Activated CD8-positive, alpha-beta T cell treated with anti-CD3 and anti-CD28 coated beads, Interleukin-2, amount 10 ng/mL, durations not matched to agents 7 days and 5 days (primary cell): ENCODE measurements at places on chromosomes 3 and 15. TPM values are rescaled to one million over a fixed set of nuclear protein-coding genes. Genes with fewer than 3 reads are reported as not detected.

GRCh38 chr3:150771600-150771999, 8.6 kb upstream of the SIAH2 start:
- DNase-seq: no peak
- no peak overlapping the region for H3K4me3 ChIP-seq
- no peak overlapping the region for H3K27ac ChIP-seq
- H3K36me3 ChIP-seq: no peaks in the 10 kb centered on the region

Gene OR4M2
- total RNA-seq: not detected

Gene MKRN2
- 22.5 TPM for total RNA-seq

GRCh38 chr3:120424976-120425570, 25.7 kb downstream of the FSTL1 start:
- no peak overlapping the region for H3K4me3 ChIP-seq
- no peak for DNase-seq
- H3K27ac ChIP-seq: no peak overlapping the region
- H3K27me3 ChIP-seq: peaks cover 11% of the 10 kb centered on the region

- no peaks in the 10 kb centered on the region for H3K27me3 ChIP-seq
- no peak overlapping the region for H3K4me3 ChIP-seq
- no peak overlapping the region for H3K27ac ChIP-seq
- H3K36me3 ChIP-seq: no peaks in the 10 kb centered on the region
- no peaks in the 10 kb centered on the region for H3K4me1 ChIP-seq
Measured at GRCh38 chr15:23401627-23402026, 45.4 kb downstream of the GOLGA6L2 start.

DNA sequence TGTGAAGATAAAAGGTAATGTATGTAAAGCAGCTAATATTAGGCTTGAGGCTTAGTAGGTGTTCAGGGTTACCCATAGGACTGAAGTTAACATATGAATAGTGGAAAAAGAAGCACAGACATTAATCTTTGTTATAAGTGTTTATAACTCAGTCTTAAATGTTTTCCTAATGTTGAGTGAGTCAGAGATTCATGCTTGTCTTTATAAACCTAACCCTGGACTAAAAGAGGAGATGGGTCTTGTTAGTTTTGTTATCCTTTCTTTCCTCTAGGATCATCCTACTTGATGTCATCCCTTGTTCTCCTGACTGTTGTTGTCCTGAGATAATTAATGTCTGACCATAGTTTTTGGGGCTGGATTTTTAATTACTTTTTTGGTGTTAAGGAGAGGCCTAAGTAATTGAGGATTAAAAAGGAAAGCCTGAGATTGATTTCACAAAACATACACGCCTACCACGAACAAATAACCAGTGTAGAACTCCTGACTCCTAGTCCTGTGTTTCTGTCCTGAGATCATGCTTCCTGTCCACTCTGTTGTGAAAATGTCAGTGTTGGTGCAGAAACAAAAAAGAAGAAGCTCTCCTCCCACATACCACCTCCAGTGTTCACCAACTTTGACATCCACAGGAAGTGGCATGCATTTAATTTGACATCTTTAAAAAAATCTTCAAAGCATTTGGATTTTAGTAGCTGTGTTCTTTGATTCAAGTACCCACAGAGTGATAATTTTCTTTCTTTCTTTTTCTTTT, 8.4 kb downstream of the MITF start:
- H3K36me3 ChIP-seq: no peaks in the 10 kb centered on the region
- no peak overlapping the region for H3K4me3 ChIP-seq
- peaks cover 4% of the 10 kb centered on the region for H3K4me1 ChIP-seq
- H3K27ac ChIP-seq: no peak overlapping the region

DNA sequence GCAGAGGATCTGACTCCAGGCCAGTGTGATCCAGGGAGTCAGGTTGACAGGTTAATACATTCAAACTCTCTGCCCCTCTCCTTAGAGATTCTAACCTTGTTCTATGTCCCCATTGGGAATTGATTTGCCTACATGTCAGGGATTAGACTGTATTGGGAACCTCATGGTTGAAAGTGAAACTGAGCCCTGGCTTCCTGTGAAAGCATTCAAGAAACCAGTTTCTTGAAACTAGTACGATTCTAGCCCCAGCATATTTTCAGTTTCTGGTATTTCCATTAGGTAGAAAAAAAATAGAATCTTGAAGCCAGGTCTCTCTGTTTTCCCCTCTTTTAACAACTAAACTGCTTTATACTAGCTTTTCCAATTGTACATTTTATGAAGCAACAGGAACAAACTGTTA, 140.4 kb upstream of the ABI3BP start:
- peak overlapping the region; percentile 62 for H3K27ac ChIP-seq
- peak; percentile 25 for DNase-seq
- peaks cover 5% of the 10 kb centered on the region for H3K36me3 ChIP-seq
- H3K4me1 ChIP-seq: peaks cover 21% of the 10 kb centered on the region
- peak overlapping the region; percentile 19 for H3K4me3 ChIP-seq
- H3K27me3 ChIP-seq: peaks cover 11% of the 10 kb centered on the region

Gene SLC9A9
- total RNA-seq: 7.4 TPM

DNA sequence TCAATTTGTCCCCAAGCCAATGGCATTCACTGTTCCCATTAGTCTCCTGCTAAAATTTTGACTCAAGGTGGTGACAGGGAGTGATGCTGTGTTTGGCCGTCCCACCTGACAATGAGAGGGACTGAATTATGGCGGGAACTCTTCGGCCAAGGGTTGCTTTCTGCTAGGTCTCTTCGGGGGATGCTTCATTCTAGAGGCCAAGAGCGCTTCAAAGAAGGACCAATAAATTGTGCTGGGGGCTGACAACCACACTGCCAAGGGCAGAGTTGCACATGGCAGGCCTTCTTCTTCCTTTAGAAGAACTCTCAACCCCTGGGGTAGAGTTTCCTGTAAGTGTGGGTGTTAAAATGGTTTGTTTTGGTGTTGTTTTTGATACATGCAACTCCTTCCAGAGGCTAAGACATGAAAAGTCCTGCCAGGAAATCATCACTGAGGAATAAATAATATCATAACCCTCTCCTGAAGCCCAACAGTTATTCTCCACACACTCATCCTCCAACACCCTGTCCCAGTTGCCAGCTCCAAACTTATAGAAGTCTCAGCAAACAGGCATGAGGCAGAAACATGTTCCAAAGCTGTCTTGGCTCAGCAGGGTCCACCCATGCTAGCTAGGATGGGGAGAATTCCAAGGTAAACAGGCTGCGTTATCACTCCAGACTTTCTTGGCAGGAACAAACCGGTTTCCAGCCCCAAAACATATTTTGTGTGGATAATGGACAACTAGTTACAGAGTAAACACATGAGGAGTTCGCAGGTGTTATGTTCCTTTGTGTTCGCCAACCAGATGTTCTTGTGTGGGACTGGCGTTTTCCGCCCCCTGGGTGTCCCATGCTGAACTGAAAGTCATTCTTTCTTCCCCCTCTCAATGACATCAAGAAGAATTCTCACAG, 396.7 kb upstream of the RGMA start:
- no peak overlapping the region for H3K4me3 ChIP-seq
- no peak for DNase-seq
- H3K27ac ChIP-seq: no peak overlapping the region
- no peaks in the 10 kb centered on the region for H3K27me3 ChIP-seq
- H3K4me1 ChIP-seq: no peaks in the 10 kb centered on the region
- no peaks in the 10 kb centered on the region for H3K36me3 ChIP-seq

DNA sequence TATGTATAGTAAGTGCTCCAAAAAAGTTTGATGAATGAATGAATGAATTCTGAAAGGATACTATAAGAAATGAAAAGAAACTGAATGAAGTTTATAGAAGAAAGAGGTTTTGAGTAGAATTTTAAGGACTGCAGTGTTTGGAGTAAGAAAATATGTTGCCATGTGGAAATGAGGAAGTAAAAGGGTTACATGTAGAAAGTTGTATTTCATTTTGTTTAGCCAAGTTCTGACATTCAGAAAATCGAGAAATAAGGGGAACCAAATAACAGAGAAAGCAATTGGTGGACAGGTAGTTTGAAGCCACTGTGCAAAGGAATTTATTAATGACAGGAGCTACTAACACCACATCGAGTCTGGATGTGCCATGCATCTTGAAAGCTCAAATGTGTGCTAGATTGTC, 200.7 kb downstream of the SATB1 start:
- H3K27ac ChIP-seq: no peak overlapping the region
- no peaks in the 10 kb centered on the region for H3K36me3 ChIP-seq
- no peak for DNase-seq
- no peak overlapping the region for H3K4me3 ChIP-seq
- H3K4me1 ChIP-seq: peaks cover 13% of the 10 kb centered on the region
- H3K27me3 ChIP-seq: no peaks in the 10 kb centered on the region

Gene RBP2
- not detected for total RNA-seq

GRCh38 chr3:59246719-59247401, 197.0 kb upstream of the CFAP20DC start:
- no peak for DNase-seq
- no peaks in the 10 kb centered on the region for H3K36me3 ChIP-seq
- no peaks in the 10 kb centered on the region for H3K27me3 ChIP-seq
- H3K27ac ChIP-seq: no peak overlapping the region
- H3K4me3 ChIP-seq: no peak overlapping the region
- no peaks in the 10 kb centered on the region for H3K4me1 ChIP-seq

DNA sequence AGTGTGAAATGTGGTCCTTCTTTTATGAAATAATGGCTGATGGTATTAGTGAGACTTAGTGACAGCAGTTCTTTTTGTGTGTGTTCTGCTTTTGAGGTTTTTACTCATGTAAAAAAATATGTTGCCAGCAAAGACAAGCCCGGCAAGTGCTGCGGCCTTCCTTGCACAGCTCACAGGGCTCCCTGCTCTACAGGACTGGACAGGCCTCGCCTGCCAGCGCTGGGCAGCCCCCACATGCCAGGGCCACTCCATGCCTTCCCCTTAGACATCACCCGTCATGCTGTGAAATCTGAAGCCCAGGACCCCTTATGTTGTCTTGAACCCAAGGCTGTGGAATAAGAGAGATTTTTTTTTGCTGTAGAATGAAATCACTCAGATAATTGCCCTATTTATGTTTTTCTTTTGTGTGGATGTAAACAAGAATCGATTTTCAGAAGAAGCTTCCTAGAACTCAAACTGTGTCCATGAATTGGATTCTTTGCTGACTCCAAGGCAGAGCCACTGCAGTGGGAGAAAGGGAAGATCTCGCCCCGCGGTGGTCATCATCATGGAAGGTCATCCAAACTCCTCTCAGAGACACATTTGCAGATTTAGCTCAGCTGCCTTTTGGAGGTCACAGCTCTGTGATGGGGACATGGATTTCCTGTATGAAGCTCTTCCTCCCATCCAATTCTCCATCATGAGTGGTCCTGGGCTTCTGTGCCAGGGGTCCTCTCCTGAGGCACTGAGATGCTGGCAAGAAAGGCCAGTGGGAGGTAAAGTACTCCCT, 150.8 kb downstream of the ATP10A start:
- H3K27me3 ChIP-seq: no peaks in the 10 kb centered on the region
- H3K4me1 ChIP-seq: no peaks in the 10 kb centered on the region
- no peak for DNase-seq
- H3K4me3 ChIP-seq: no peak overlapping the region
- H3K27ac ChIP-seq: no peak overlapping the region

Gene RAB43
- total RNA-seq: 58.7 TPM

DNA sequence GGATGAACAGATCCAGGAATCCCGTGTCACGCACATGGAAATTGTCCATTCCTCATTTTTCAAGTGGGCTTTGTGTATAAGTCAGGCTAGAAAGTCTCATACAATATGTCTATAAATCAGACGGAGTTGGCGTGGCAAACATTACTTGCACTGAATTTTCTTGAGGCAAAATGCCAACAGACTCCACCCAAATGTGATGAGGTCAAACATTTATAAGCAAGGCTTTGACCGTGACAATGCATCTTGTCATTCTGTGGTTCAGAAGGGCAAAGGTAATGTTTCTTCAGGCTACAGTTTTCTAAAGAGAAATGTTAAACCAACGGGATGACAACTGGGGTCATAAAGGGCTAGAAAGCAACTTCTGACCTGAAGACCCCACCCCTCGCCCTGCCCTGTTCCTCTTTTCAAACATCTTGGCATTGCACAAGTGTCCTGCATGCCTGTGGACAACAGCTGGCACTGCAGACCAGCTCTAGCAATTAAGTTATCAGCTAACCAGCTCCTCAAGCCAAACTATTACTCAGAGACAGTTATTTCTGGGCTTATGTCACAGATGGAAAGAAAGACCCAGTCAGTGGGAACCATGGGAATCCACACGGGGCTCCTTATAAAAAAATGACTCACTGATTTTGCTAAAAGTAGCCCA, 36.5 kb upstream of the SPTBN5 start:
- no peaks in the 10 kb centered on the region for H3K27me3 ChIP-seq
- H3K4me1 ChIP-seq: peaks cover 44% of the 10 kb centered on the region
- no peak overlapping the region for H3K27ac ChIP-seq
- H3K36me3 ChIP-seq: no peaks in the 10 kb centered on the region

DNA sequence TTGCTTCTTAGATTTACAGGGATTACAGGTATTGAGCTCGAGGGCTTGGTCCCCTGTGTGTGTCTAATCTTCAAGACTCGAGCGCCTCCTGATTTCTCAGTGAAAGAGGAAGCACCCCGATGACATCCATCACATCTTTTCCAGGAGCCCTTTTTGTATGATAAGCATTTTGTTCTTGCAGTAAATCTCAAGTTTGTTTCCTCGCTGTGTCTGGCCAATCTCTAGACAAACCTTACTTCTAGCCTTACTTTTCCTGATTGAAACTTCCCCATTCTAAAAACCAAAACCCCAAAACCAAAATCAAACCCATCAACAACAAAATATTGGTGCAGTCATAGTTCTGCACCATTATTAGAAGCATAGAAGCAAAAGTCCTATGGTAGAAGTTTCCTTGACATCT, 286.0 kb downstream of the NFKBIZ start:
- DNase-seq: no peak
- peaks cover under 1% of the 10 kb centered on the region for H3K36me3 ChIP-seq
- peaks cover 12% of the 10 kb centered on the region for H3K4me1 ChIP-seq
- H3K27ac ChIP-seq: no peak overlapping the region
- H3K27me3 ChIP-seq: peaks cover 5% of the 10 kb centered on the region

DNA sequence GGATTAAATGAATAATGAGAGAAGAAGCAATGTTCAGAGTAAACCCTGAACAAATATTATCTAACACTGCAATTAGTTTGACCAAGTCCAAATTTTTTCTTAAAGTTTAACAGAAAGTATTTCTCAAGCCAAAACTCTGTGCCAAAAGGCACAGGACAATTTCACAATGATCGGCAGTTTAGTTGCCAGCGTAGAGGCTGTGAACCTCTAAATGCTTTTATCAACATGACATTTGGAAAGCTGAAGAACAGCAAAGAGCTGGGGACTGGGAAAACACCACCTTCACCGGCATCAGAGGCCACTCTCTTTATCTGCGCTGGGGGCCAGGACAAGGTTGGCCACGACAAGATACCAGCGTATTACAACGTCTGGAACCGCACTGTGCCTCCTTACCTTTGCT, 125.6 kb downstream of the ADAMTS17 start:
- no peak overlapping the region for H3K27ac ChIP-seq
- peaks cover 2% of the 10 kb centered on the region for H3K27me3 ChIP-seq
- H3K36me3 ChIP-seq: no peaks in the 10 kb centered on the region

DNA sequence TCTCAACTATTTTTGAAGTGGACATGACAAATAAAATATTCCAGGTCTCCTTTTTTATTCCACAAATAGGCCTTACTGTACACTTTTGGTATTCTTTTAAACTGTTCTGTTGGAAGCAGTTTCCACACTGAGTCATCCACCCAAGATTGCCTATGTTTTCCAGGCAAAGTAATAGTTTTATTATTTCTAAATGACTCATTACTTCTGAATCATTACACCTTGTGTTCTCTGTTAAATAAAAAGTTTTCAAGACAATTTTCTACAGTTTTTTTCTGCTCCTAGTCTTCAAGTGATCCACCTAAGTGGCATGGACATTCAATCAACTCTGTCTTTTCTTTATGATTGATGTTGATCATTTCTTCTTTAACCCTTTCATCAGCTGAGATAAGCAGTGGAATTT, 26.5 kb downstream of the PPP2R3A start:
- DNase-seq: no peak
- peaks cover 10% of the 10 kb centered on the region for H3K27me3 ChIP-seq
- no peak overlapping the region for H3K27ac ChIP-seq
- H3K4me3 ChIP-seq: no peak overlapping the region
- H3K36me3 ChIP-seq: no peaks in the 10 kb centered on the region
